ENCODE measurements at places on chromosomes 16 and 17. TPM values are rescaled to one million over a fixed set of nuclear protein-coding genes. Genes with fewer than 3 reads are reported as not detected.

DNA sequence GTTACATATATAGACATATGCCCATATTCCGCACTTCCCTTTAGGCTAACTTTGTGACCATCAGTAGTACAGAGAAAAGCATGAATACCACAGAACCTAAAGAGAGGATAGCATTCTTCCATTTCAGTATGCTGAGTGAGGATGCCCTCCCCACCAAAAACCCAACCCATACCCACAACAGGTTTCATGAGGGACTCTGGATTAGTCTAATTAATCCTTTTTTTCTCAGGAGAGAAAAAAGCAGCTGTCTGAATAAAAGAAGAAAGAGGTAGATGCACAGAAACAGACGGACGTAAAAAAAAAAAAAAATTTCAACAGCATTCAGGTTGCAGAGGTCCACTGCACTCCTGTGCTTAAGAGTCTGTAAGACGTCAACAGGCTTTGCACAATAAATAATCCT is 6.7 kb downstream of the MMD start:
- DNase-seq: no peak

DNA sequence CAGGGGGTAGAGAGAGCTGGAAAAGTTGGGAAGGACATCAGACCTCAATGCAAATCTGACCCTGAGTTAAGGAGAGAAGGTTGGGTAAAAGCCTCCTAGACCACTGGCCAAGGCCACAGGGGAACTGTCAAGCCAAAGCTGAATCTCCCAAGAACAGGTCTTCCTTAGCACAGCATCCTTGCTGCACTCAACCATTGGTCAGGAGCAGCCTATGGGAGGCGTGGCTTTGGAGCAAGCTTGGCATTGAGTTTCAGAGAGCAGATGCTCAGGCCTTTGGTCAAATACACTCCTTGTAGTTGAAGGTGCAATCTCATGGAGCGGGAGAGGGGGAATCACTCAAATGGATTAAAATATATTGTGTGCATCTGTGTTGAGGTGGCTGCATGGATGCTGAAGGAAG is 21.8 kb downstream of the SOX9 start:
- no peak for DNase-seq

GRCh38 chr17:12603566-12603965 is 62.1 kb upstream of the MYOCD start:
- no peak for DNase-seq

SCNN1B gene
- total RNA-seq: 43.7 TPM

DNA sequence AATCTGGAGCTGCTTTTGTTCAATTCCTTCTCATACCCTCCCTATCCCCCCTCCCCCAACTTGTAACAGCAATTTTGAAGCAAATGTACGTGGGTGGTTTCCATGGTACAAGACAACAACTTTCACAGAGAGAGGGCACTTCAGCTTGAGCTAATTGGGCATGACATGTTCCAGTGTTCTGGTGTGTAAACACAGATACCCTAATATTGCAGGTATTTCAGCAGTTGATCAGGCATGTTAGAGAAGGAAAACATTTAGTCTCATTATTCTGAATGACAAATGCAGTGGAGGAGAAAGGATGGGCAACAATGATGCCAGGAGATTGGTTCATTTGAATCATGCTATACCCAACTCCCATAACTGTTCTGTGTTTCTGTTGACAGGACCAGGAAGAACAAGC is 137.5 kb downstream of the TRIM37 start:
- DNase-seq: no peak

DNA sequence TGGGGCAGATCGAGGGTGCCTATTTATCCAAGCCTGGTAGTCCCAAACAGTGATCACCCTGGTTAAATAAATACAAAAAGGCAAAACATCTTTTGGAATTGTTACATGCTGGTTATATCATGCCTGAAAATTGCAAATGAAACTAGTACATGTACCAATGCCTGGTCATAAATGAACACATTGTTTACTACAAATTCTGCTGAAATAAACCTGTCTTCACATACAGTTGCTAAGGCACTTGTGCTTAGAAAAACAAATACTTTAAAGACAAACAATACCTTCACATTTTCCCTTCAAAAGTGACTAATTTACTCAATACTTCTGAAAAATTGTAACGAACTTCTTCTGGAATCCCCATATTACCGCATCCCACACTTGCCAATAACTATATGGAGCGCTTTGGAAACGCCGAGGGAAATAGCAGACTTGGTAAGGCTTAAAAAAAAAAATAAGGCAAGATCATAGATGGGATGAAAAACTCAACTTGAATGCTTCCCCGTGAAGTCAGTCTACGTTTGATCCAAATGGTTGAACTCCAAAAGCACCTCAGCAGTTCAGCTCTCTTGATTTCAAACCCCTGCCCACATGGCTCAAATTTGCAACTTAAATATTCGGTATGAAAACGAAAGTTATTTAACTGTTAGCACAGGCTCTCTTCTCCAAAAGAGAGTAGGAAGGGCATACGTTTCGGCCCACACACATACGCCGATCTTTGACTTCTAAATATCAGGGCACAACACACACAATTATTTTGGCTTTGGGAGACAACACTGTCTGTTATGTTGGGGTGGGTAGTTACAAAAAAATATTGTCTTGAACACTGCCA is 264.5 kb downstream of the NTN1 start:
- no peak for DNase-seq

CDRT15L2 gene
- not detected for total RNA-seq

DNA sequence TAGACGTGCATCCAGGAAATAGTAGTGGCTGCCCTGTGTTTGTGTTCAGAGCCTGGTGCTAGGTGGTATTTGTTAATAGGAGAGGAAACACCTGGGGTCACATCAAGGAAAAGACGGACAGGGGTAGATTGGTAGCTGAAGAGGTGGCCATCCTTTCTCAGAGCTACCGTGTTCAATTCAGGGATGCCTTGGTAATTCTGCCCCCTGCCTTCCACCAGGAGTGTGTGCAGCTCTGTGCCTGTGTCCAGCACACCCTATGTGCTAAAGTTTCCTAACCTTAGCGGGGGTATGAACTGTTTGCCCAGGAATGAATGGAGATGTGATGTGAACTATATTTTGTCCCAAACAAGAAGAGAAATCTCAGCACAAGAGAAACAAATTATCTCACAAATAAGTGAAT is 174.1 kb upstream of the MPHOSPH6 start:
- no peak for DNase-seq

- no peak for DNase-seq
Observed at GRCh38 chr16:28524681-28525171, 14.0 kb downstream of the NUPR1 start.

DNA sequence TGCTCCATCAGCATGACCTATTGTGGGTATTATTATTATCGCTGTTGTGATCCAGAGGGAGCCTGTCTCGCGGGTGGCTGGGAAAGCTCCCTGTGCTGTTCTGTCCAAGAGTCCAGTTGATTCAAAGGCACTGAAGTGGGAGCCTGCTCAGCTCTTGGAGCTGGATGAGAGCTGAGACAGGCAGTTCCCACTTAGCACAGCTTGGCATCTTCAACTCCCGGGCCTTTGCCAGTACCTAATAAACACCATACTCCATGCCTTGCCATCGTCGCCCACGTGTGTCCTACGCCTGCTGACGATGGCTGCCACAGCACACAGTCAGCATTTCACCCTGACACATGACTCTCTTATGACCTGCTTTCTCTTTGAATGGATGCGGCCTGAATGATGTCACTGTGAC is 32.6 kb downstream of the RTN4RL1 start:
- DNase-seq: no peak

DNA sequence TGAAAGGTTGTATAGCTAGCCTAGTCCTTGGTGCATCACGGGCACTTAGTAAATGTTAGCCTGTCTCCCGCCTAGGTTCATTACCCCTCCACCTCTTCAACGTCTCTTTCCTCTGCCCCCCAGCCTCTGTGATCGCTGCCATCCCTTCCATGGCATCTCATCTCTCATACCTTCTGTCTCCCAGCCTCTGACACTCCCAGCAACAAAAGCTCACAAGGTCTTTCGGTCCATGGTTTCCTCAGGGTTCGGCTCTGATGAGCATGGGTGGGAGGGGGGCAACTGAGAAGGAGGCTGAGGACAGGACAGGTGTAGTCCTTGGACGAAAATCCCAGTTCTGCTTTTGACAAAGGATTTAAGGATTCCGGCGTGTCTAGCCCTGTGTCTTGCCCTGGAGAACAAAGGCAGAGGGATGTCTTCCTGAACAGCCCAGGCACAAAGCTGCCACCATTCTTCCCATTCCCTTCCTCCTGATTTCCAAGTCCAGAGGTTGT is 16.7 kb downstream of the CCR7 start:
- no peak for DNase-seq

DNA sequence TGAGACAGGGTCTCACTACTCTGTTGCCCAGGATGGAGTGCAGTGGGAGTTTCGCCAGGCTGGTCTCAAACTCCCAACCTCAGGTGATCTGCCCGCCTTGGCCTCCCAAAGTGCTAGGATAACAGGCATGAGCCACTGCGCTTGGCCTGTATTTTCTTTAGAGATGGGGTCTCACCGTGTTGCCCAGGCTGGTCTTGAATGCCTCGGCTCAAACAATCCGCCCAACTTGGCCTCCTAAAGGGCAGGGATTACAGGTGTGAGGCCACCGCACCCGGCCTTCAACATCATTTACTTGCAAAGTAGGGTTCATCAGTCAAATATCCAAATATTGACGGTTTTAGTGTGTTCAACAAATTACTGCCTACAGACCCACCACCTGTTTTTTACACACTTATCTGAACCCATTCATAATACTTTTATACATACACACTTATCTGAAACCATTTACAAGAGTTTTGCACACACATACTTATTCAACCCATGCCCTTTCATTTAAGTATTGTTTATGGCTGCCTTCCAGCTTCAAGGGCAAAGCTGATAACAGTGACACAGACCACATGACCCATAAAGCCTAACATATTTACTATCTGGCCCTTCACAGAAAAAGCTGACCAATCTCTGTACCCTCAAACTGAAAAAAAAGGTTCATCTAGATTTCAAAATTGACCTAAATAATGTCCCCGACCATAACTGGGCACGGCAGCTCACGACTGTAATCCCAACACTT is 11.9 kb downstream of the TMEM170A start:
- no peak for DNase-seq

DNA sequence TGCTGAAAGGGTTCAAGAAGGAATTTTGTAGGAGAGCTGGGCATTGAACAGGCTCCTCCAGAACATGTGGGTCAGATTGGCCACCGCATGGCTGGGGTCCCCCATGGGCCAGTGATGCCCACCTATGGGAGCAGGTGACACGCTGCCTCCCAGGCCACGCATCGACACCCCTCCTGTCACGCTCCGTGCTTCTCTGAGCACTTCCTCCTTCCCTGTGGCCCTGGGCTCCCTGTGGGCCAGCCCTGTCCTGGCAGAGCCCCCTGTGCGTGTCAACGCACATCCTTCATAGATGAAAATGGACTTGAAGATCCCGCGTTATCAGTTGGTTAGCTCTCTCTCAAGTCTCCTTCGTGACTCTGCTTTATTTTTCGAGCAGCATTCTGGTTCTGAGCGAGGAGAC is 160.3 kb downstream of the RPTOR start:
- no peak for DNase-seq

DNA sequence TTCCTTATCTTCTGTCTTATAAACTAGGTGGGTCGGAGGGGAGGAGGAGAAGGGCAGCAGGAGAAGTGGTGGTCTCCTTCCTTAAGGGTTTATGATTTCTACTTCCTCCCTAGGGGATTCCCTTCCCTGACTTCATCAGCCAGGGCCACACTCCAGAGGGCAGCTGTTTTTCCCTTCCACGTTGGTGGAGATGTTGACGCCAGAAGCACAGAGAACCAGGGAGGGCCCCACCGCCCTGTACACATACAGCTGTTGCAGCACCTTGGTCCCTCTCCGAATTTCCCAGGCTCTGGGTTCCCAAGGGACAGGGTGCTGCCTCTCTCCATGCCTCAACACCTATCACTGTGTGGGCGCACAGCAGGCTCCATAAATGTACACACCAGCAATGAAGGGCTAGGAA is 5.6 kb upstream of the SLC6A4 start:
- no peak for DNase-seq

GRCh38 chr17:19883537-19884215 is 15.9 kb upstream of the ULK2 start:
- no peak for DNase-seq

GRCh38 chr17:34703533-34703932 is 124.2 kb downstream of the TMEM132E start:
- DNase-seq: no peak

DNA sequence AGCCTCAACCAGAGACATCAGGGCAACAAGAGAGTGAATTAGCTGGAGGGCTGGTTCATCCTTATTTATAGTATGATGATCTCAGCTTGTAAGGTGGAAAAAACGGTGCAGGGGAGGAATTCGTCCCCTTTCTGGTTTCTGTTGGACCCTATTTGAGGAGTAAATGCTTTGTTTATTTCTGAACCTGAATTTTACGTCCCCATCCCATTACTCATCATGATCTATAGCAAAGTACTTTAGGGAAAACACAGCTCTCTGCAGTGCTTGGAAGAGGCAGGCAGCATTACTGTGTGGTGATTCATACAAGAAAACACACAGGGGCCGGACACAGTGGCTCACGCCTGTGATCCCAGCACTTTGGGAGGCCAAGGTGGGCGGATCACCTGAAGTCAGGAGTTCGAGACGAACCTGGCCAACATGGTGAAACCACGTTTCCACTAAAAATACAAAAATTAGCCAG is 8.0 kb upstream of the VAT1L start:
- no peak for DNase-seq

DNA sequence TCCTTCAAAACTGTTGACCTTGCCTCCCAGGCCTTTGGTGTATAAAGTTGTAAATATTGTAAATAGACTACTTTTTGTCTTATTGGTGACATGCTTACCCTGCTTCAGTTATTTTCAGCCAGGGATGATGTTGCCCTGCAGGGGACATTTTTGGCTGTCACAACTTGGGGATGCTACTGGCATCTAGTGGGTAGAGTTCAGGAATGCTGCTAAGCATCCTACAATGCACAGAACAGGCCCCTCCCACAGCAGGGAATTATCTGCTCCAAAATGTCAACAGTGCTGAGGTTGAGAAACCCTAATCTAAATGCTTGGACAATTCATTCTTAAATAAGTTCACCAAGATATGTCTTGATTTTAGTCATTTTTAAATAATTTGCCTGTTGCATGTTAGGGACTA is 459.8 kb downstream of the PMP22 start:
- no peak for DNase-seq

DNA sequence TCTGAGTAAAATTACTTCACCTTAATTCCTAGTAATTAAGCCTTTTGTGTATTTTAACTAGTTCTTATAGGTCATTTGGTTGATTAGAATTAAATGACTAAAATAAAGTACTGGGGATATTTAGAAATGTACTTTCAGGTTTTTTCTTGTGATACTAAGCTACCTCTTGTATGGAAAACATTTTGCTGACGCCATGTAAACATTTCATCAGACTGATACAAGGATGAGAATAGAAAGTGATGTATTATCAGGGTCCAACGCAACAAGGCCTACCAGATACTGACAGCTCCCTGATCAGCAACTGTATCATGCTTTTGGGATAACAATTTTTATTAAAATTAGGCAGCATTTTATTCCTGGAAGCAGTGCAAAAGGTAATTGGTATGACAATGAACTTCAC is 1.7 kb downstream of the SMARCE1 start:
- no peak for DNase-seq

CYTH1 gene
- total RNA-seq: 64.8 TPM

NPIPB9 gene
- total RNA-seq: not detected

CCDC78 gene
- total RNA-seq: 0.35 TPM

Measured in esophagus squamous epithelium (tissue), 5 donors.